ENCODE measurements at places on chromosomes 11 and 22.

GRCh38 chr11:16874275-16874975 is 136.0 kb downstream of the C11orf58 start:
- no peak for DNase-seq

- DNase-seq: no peak
These were observed 1075.0 kb downstream of the BRD1 start for GRCh38 chr22:48752451-48753380.

DNA sequence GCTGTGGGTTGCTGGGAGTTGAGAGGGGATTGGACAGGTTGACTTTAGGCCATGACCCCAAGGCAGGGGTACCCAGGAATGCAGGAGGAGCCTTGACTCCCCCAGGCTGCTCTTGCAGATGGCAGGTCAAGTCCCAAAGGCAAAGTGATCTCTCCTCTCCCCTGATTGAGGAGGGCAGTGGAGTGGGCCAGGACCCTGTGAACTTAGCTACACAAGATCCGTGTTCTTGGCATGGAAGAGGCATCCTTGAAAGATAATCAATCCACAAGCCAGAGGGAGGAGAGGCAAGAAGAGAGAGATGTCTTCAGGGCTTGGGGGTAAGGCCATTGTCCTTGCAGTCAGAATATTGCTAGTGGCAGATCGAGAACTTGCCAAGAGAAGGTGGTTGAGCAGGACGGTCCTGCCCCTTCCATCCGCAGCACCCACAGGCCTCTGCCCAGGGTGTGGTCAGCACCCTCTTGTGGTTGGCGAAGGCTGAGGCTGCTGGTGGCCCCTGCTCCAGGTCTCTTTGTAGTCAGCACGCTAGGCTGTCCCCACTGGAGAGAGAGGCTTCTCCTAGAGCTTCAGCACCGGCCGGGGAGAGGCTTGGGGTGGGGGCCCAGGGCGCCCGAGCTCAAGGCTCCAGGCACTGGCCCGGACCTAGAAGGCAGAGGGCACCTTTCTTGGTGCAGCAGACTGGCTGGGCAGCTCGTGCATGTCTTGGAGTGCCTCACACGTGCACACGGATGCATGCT is 45.4 kb downstream of the KCNC1 start:
- DNase-seq: no peak

- no peak for DNase-seq
These were observed 5.1 kb downstream of the F2 start for GRCh38 chr11:46724088-46724487.

DNA sequence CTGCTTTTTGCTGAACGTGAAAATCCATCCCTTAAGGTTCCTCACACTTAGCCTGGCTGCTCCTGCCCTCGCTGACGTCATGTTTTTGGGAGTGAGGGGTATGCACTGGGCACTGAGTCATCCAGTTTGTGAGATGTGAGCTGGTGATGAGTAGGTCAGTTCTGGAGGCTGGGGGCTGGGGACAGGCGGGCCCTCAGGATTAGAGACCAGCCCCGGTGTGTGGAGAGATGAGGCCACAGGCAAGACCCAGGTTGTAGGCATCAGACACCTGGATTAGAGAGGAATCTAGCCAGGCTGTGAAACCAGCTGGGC is 9.2 kb downstream of the KCNC1 start:
- no peak for DNase-seq

GRCh38 chr11:61918251-61918937 is 1.0 kb upstream of the RAB3IL1 start:
- DNase-seq: no peak

DNA sequence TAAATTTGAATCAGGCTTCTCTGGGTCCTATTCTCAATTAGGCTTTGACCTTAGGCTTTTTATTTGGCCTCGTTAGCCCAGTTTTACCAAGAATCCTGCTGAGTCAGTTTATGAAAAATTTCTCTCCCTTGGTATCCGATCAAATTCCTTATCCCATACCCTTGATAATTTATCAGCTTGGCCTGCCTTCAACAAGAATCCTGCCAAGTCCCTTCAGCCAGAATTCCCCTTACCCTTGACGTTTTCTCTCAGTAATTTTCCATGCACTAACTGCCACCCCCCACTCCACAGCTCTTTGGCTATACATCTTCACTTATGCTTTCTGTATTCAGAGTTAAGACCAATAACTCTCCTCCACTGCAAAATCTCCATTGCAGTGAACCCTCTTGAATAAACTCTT is 811.0 kb upstream of the CCDC90B start:
- no peak for DNase-seq

DNA sequence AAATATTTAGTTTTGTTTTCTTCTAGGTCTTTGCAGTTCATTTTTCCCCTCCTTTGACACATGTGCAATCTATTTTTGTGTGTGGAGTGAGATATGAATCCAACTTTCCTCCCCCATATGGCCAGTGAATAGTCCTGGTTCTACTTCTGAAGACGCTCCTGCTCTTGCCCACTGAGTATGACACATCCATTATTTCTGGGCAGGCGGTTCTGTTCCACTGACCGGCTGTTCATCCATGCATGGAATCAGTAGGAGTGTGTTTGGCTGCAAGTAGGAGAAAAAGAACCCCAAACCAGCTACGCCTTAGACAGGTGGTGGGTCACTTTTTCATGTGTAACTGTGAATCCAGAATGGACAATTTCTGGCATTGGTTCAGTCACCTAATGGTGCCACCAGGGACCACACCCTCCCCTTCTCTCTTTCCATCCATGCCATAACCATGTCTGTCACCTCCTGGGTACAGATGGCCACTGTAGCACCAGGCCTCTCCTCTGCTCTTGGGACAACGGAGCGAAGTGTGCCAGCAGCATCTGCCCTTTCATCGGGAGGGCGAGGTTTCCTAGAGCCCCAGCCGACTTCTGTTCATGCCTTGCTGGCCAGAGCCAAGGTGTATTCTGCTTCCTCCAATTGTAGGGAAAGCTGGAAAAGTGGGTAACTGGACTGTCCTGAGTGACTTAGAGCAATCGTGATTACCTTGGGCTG is 67.4 kb upstream of the SLC22A12 start:
- DNase-seq: no peak
